Tibial nerve (tissue), 4 donors: ENCODE measurements at places on chromosomes 6 and 20.

GRCh38 chr6:106745824-106746582, 116.6 kb downstream of the QRSL1 start:
- no peak for DNase-seq

DNA sequence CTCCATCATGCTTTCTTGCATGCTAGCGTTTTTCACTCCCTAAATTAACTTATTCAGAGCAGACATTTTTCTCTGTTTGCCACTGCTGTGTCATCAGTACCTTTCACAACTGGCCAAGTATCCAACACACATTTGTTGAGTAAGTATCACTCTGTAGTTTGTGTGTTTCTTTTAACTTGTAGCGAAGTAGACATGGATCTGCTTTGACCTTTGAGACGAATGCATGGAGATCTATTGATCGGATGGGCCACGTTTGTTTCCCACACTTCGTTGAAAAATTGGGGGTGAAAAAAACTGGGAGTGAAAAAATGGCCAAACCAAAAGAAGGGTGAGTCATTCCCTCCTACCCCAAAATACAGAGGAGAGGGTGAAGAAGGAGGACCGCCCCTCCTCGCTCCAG, 12.9 kb upstream of the SLC9A8 start:
- no peak for DNase-seq

DNA sequence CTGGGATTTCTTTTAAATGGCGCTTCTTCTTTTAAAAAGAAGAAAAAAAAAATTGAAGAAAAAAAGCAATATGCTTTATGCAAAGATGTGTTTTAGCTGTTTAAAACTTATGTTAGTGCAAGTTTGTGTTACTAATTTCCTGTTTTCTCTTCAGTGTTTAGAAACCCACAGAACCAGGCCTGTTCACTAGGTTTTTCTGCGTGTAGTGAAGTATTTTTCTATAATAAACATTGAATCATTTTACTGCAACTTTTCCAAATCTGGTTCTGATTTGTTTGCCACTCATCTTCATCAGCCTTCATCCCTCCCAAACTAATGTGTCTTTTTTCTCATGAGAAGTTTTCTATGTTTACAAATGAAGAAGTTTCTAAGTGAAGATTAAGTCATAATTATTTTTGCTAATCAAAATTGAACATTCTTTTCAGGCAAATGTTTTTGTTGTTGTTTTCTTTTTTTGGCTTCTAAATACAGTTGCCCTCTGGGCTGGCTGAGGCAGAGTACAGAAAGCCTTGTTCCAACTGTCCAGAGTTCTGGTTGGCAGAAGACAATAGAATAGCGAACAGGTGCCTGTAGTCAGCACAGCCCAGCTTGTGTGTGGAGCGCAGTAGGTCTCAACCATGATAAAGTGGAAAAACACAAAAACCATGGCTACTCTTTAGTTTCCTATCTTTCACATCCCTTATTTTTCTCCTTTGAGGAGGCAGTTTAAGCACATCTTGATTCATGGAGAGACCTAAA, 14.5 kb downstream of the ZNF76 start:
- DNase-seq, result no peak

DNA sequence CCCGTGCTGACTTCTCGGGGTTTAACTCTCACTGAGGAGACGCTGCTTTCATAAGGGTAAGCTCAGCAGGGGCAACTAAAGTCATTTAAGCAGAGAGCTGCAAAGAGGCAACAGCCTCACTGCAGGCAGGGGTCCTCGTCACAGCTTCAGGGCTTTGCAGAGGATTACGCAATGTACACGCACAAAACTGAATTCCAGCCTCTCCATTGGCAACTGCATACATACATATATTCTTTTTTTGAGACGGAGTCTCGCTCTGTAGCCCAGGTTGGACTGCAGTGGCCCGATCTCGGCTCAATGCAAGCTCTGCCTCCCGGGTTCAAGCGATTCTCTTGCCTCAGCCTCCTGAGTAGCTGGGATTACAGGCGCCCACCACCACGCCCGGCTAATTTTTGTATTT, 2.4 kb downstream of the GMEB2 start:
- DNase-seq, result no peak

- no peak for DNase-seq
Measured at GRCh38 chr20:63737945-63738686, 1.5 kb upstream of the SLC2A4RG start.

DNA sequence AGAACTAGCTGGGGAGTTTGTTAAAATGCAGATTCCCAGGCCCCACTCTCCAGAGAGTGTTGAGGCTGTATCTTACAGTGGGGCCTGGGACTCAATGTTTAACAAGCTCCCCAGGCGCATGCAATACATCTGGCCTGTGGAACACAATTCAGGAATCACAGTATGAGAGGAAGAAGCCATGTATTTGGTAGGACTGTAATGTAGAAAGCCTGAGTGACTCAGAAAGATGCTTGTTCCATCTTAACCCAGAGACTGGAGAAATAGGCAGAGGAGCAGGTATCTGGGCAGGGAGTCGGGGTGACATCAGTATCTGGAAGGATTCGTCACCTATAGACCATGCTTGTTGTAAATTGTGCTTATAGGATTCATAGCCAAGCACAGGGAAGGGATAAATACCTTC, 90.5 kb downstream of the UNC5CL start:
- DNase-seq, result no peak

DNA sequence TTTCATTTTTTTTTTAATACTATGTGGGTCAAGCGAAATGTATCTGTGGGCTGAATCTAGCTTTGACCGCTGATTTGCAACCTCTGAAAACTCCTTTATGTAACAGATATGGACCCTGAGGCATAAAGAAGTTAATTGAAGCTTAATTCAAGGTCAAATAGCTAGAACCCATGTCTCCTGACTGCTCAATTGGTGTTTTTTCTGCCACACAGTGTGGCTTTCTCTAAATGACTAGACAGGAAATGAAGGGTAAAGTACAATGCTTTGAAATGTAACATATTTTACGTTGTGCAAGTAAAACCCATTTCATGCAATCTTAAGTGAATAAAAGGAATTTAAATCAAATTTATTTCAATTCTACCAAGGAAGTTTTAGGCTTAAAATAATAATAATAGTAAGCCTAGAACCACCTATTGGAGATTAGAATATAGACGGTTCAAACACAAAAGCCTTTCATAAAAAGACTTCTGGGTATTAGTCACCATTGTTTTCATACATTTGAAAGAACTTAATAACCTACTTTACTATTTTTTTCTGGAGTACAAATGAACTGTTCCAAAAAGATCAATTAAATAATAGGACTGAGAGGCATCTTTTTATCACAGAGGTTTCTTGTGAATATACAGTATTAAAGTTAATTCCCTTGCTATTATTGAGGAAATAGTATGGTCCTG, 279.8 kb downstream of the EPHA7 start:
- DNase-seq, result no peak

- no peak for DNase-seq
Measured at GRCh38 chr6:35435074-35435837, 16.9 kb upstream of the FANCE start.

DNA sequence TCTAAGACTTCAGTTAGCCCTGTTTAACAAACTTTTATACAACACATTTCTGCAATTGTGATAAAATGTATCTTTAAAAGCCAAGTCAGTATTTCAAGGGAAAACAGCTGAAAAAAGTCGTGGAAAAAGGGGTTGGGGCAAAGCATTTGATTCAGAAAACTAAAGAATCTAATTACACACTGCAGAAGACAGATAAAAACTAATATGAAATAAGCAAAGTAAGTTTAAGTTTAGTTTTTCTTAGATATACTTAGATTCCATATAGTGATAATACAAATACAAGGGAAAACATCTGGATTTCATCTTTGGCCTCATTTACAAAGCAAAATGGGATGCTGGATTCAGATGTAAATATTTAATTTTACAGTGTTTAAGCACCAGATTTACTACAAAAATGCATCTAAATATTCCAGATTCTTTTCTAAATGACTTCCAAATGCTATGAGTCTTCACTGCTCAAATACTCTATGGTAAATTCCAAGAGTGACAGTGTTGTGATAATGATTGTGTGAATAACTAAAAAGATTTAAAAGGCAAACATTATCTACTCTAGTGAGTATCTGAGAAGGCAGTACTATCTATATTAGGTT, 1.5 kb upstream of the ADNP start:
- no peak for DNase-seq

DNA sequence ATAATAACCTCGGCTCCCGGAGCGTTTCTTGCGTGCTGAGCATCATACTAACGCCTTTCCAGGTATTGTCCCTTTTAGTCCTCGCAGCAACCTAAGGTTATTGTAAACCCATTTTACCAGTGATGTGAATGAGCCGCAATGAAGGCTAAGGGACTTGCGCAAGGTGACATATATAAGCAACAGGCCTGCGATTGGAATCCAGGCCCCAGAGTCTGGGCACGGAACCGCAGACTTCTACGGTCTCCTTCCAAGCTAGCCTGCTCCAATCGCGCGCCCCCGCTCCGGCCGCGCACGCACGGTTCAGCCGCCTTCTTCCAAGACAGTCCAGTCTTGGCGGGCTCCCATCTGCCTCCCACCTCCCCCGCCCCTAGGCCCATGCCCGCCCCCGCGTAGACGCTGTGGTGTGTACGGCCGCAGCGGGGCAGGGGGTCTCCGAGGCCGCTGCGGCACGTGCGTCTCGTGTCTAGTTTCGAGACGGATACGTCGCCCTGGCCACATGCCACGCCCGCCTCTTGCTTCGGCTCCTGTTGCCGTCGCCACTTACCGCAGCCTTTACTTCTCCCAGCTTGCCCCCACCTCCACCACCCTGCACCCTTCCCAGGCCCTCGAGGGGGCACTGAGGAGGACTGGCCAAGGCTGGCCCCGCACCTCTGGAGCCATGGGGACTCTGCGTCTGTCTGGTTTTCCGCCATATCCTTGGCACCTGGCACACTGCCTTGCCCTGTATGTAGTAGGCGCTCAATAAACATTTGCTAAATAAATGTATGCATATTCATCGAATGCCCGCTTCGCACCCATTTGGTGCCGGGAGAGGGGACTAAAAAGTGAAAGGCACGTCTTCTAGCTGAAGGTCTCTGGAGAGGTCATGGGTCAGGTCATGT, 855 bp upstream of the GFOD1 start:
- no peak for DNase-seq

DNA sequence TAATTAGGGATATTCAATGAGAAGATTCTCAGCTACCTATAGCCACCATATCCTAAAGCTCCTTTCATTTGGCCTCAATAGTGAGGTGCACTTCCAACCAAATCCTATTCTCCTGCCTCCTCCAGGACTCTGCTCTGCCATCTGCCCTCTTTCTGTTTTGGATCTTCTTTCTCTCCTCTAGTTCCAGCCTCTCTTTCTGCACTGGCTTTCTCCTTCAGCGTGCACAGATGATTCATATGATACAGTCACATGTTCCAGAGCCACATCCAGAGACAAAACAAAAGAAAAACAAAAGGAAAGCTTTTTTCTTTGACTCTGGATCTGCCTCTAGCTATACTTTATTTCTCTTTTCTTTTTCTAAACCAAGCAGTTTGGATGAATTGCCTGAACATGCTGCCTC, 531.9 kb upstream of the MAN1A1 start:
- no peak for DNase-seq

DNA sequence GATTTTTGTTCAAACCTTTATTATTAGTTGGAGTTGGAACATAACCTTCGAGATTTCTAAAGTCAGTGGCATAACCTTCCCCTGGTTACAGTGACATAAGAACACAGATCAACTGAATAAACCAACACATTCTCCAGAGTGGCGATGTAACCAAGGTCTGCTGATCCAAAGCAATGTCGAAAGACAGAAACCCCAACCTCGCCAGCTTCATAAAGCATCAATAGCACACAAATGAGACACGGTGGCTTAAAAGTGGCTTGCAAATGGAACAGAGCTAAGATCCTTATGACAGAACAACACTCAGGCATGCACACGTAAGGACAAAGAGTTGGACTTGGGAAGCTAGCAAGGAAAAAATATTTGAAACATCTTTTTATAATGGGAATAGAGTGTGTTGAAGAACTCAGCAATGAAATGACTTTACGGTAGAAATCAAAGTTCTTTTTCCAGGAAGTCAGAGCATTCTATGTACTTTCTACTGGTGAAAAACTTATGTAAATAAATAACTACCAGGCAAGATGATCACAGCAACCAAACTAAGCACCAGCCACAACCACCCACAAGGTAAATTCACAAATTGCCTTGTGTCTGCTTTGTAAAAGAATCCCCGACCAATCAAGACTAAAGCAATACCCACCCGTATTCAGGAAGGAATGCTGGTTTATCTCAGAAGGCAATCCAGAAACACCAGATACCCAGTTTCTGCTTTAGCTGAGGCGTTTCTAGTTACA, 61.0 kb upstream of the NHSL1 start:
- DNase-seq, result no peak

DNA sequence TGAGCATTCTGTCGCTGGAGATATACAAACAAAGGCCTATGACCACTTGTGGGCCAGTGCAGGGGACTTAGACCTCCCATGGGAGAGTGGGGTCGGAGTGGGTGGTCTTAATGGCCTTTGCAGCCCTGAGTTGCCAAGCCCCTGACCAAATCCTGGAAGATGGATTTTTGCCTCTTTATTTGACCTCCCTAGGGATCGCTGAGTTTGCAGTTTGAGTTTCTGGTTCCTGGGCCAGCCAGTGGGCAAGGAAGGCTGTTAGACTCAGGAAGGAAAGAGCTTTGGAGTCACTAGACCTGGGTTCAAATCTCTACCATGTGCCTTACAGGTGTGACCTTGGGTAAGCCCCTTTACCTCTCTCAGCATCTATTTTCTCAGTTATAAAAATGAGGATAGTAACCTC, 94.1 kb downstream of the CD40 start:
- no peak for DNase-seq

- DNase-seq, result no peak
Measured at GRCh38 chr20:25103526-25103925, 21.6 kb upstream of the VSX1 start.

DNA sequence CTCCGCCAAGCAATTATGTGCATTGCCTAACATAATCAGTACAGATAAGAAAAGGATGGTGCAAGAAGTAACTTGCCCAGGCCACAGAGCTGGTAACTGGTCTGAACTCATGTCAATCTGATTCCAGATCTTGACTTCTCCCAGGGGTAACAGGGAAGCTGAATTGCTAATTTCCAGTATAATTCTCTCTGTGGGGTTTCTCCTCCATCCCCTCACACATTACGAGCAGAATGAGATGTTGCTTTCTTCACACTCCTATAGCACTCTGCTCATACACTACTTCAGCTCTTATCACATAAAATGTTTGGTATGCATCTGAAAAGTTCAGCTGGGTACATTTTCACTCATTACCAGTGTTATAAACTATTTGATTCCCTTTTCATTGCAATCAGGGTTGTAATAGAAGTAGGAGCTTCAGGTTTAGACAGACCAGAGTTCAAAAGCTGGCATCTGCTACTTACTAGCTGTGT, 24.0 kb upstream of the LRRC1 start:
- no peak for DNase-seq

DNA sequence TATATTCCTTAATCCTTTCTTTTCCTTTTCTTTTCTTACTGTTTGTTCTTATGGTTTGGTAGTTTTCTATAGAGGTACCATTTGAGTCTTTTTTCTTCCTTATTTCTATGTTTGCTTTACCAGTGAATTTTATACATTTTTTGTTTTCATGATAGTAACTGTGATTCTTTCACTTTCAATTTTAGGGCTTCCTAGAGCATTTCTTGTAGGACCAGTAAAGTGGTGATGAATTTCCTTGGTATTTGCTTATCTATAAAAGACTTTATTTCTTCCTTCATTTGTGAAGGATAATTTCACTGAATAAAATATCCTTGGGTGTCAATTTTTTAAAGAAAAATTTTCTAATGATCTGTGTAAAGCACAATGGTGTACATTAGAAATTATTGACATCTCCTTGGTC, 637.4 kb downstream of the CD109 start:
- DNase-seq, result no peak

GRCh38 chr20:5748246-5748645, 2.0 kb upstream of the SHLD1 start:
- no peak for DNase-seq
